ENCODE measurements at places on chromosomes 4 and X.

DNA sequence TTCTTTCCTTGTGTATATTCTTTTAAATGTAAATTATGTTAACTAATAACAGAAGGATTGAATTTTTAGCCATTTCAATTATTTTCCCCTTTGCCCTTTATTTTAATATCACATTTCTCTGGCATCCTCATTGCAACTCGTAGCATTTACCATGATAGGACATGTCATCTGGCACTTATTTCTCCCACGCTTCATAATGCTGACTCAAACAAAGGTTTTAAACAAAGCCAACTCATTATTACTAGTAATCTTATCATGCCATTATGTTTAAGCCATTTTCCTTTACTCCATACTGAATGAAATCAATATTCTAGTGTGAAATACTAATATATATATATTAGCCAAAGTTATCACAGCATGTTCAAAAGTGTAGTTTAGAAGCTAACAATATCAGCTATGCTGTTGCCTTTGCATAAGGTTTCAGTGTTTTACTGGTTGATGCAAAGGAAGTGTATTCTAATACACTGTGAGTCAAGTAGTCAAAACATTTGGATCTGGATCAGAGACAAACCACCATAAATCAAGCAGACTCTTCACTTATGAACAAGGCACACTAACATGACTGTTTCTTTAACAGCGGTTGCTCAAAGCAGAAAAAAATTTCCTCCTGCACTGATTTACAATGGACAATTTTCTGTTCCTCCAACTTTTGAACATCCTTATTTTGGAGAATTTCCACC is 281.6 kb downstream of the SLC7A11 start:
- DNase-seq = no peak

GRCh38 chrX:124226129-124226528 is 106.3 kb upstream of the TEX13D start:
- no peak for DNase-seq

DNA sequence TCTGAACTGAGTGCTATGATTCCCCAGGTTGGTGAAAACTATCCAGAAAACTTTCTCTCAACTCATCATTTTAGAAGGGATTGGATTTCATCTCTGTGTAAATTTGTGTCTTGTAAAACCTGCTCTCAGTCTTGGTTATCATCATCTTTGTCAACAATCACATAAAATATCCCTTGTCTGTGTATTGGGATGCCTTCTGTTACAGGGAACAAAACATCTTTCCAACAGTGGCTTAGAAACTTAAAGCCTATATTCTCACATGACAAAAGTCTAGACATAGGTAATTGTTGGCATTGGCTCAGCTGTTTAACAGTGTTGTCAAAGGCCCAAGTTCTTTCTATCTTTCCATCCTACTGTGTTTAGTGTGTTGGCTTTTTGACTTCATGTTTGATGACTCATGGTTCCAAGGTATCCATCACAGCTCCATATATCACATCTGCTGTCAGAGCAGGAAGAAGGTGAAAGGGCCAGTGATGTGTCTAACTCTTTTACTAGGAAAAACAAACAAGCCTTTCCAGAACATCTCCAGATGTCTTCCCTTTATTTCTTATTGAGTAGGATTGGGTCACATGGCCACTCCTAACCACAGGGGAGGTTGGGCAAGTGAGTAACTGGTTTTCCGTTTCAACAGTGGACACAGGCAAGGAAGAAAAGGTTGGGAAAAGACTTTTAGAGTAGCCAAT is 65.0 kb downstream of the PHEX start:
- DNase-seq = no peak

DNA sequence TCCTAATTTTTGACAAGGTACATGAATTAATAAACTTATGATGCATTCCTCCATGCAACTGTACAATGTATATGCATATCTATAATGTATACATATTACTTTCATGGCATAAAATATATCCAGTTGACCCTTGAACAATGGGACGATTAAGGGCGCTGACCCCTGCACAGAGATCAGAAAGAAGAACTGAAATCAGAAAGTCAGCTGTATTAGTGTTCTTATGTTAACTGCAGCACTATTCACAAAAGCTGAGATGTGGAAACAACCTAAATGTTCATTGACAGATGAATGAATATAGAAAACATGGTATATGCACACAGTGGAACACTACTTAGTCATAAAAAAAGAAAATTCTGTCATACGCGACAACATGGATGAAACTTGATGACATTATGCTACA is 457.1 kb downstream of the GBA3 start:
- DNase-seq = no peak

GRCh38 chr4:110770353-110770752 is 147.5 kb upstream of the PITX2 start:
- no peak for DNase-seq

- DNase-seq = no peak
Observed at GRCh38 chr4:23324021-23324690, 565.7 kb downstream of the PPARGC1A start.

DNA sequence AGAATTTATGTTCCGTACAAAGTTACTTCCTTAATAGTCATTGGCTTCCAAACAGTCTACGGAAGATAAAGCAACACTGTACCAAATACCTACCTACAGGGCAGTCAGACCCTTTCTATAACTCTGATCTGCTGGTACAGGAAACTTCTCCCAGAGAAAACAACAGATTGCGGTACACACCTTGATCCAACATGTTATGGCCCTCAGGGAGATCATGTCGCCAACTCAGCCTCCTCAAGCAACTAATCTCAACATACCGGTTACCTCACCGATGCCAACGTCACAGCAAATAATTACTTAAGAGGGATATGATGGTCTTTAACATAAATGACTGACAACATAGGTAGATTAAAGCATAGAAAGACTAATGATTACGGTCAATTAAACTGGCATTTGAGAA is 70.4 kb downstream of the RFC1 start:
- no peak for DNase-seq

DNA sequence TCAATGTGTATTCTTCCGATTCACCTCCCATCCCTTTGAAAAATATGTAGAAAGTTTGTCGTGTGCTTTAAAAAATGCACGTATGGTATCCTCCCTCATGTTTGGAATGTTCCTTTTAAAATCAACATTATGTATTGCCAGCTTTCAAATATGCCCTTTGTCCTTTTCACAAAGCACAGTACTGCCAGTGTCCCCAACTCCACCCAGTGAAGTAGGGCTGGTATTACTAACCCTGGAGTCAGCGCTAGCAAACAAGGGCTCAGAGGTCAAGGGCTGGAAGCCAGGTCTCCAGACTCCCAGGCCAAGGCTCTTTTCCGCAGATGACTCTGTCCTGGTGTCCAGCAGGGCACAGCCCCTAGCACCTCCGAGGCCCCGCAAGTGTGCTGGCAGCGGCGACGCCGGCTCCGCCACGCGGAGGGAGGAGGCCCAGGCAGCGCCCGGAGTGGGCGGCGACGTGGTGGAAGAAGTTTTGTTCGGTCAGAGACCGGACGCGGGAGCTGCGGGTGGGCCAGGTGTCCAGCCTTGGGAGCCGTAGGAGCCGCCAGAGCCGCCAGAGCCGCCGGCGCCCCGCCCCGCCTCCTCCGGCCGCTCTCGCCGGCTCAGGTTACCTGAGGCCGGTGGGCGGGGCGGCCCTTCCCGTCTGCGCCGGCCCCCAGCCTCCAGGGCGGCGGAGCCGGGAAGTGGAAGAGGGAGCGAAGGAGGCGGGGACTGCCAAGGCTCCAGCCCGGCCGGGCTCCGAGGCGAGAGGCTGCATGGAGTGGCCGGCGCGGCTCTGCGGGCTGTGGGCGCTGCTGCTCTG is at the start of gene IL13RA1:
Gene IL13RA1, plus strand, starts transcription at position 720 of the 799 bp plus-strand sequence. Its CDS starts 33 bp downstream, at position 753.
- peak; percentile 26 for DNase-seq

GRCh38 chr4:1356181-1356998 is 9.4 kb downstream of the UVSSA start:
- DNase-seq = peak; percentile 24

GRCh38 chrX:132442691-132443090 is 46.1 kb downstream of the MBNL3 start:
- DNase-seq = no peak

DNA sequence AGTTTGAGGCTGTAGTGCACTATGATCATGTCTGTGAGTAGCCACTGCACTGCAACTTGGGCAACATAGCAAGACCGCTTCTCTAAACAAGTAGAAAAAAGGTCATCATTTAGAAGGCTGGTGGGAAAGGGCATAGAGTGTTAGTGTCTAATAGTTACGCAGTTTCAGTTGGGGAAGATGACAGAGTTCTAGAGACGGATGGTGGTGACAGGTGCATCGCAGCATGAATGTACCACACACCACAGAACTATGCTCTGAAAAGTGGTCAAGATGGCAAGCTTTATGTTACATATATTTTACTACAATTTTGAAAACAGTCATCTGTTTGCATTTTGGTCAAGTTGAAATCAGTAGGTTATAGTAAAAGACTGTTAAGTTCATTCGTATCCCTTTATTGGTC is 23.7 kb upstream of the CLDN34 start:
- DNase-seq = no peak

DNA sequence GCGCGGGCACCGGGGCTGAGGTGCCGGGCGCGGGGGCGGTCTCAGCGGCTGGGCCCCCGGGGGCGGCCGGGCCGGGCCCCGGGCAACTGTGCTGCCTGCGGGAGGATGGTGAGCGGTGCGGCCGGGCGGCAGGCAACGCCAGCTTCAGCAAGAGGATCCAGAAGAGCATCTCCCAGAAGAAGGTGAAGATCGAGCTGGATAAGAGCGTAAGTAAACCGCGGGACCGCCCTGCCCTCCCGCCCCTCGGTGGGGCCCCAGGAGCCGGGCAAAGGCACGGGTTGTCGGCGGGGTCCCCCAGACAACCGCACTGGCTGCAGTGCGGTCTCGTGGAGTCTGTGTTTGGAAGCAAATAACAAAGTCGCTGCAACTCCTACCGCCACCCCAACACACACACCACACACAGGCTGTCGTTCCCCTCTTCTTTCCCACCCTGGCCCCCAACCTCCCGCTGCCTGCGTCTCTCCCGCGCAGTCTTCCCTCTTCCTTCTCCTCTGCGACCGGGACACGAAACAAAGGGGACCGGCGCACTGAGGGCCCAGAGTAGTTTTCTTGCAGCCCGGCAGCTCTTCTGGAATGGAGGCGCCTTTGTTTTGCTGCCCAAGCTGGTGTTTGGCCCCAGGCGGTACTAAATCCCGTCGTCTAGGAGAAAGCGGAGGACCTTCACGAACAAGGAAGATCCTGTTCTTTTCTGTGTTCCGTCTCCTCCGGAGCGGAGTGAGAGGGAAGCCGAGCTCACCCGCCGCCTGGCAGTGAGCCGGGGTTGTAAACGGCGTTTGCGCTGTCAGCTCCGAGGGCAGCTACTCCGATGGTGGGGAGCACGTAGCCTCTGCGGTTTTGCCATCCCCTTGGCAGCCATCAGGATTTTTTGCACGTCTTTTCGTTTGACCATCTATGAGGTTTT is 788 bp downstream of the SAP30 start:
- DNase-seq = peak; percentile 19

- DNase-seq = no peak
Observed at GRCh38 chrX:68749426-68749825, 79.4 kb upstream of the EFNB1 start.

DNA sequence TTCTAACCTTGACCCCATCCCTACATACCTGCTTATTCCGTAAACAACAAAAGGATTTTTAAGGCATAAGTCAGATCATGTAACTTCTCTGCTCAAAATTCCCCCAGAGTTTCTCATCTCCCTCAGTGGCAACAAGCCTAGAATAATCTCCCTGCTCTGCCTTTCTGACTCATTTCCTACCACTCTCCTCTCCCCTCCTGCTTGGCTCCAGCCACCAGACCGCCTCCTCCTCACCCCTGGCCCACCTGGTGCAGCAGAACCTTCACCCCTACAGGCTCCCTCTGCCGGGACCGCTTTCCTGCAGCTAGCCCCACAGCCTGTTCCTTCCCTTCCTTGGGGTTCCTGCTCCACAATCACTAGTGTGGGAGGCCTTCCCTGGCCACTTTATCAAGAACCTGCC is 32.1 kb downstream of the TSPAN5 start:
- no peak for DNase-seq

- no peak for DNase-seq
Observed at GRCh38 chr4:6524436-6524835, 50.6 kb upstream of the MAN2B2 start.

DNA sequence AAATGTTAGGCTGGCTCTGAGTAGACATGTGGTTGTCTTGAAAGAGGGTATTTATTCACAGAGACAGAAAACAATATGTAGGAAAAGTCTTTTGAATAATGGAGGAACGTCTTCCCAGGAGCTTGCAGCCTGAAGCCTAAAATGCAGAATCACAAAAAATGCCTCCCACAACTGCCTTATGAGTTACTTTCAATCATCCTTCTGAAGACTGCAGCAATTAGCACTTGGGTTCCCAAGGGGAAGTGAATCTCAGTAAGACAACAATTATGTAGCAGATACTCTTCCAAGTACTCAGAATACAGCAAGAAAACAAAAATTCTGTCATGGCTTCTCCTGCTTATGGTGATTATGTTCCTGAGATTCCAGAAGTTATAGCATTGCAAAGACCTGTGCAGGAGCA is 166.6 kb upstream of the TBL1X start:
- DNase-seq = no peak

DNA sequence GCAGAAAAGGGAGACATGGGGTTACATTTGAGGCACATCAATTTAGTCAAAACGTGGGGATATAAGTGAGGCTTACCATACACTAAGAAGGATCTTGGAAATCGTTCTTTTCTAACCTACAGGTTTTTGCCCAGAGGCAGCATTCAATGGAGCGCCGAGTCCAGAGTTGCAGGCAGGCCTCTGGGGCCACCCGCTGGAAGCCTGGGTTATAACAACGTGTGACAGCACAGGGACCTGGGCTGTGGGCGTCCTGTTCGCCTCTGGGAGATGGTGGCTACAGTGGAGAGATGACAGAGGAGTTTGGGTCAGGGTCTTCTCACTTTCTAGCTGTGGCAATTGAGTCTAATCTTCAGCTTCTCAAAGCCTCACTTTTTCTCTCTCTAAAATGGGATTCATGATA is 53.9 kb downstream of the ENPP6 start:
- DNase-seq = no peak

DNA sequence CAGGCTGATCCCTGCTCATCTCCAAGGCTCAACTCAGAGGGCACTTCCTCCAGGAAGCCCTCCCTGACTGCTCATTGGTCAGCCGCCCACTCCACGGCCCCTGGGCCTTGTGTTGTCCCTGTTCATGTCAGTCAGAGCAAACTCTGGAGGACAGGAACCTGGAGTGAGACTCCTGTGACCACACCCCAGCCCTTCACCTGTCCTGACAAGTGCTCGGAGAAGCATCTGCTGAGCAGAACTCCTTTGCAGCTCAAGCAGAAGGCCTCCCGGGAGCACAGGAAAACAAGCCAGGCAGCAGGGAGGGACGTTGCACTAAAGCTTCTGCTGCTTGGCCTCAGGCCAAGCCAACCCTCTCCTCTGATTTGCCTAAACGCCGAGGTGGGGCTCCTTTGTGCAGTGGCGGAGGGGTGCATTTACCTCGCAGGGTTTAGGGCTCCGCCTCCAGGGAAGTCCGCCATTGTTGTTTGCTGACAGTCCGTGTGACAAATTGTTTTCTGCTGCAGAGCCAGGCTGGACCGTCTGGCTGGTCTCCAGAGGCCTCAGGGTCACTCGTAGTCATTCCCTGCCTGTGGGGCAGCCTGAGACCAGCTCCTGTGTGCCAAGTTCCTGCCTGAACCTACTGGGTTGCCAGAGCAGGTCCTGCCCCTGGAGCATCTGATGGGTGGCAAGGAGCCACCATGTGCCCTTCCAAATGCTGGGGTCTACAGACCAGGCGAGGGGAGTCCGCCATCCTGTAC is 61.8 kb downstream of the C4orf50 start:
- no peak for DNase-seq

Measured in CD4-positive, alpha-beta T cell treated with Interferon gamma for 1 hour (primary cell).